ENCODE measurements at places on chromosomes 3 and 15. TPM values are rescaled to one million over a fixed set of nuclear protein-coding genes. Genes with fewer than 3 reads are reported as not detected.

The ABHD17C gene
- 26.8 TPM for polyA plus RNA-seq

The ZNF502 gene
- 9.1 TPM for polyA plus RNA-seq

The ARHGEF26 gene
- polyA plus RNA-seq = 29.7 TPM

The CLDN16 gene
- polyA plus RNA-seq = 0.28 TPM

The AHSG gene
- polyA plus RNA-seq = not detected

The MAGI1 gene
- polyA plus RNA-seq = 23.1 TPM

The SQOR gene
- 11.1 TPM for polyA plus RNA-seq

The ALS2CL gene
- 8.2 TPM for polyA plus RNA-seq

The SH2D7 gene
- polyA plus RNA-seq = 0.84 TPM

The SST gene
- 1.1 TPM for polyA plus RNA-seq

The PLAAT1 gene
- 1.1 TPM for polyA plus RNA-seq

The GP5 gene
- polyA plus RNA-seq = 0.72 TPM

The CA12 gene
- 1.8 TPM for polyA plus RNA-seq

Data from right lung (tissue), 10 donors.